Ascending aorta (tissue), 2 donors: ENCODE measurements at places on chromosomes 2 and 18.

- H3K36me3 ChIP-seq: peaks cover 52% of the 10 kb centered on the region
- H3K4me3 ChIP-seq: no peak overlapping the region
- DNase-seq: no peak
- H3K4me1 ChIP-seq: no peaks in the 10 kb centered on the region
Observed at GRCh38 chr2:151422917-151423439, 13.3 kb downstream of the RIF1 start.

DNA sequence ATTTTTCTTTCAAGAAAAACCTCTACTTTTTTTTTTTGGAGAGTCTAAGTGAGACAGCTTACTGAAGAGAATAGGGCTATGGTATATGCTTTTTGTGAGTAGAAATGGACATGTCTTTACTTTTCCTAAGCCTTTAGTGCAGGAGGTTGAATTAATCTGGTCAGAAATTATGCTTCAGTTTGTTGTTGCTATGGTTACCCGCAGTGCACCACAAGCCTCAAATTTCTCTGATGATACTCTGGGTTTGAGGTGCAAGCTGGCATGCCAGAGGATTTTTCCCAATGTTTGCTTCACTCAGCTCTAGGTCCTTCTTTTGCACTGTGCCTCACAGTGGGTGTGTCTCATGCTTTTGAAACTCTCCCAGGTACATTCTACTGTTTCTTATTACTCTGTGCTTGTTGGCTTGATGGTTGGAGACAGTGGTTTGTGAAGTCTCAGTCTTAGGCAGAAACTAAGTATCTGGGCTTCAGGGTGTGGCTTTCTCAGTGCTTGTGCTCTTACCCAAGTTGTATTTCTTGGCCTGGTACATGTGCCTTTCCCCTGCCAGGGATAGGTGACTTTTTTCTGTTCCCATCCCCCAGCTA, 278.3 kb downstream of the RBM43 start:
- H3K27ac ChIP-seq: no peak overlapping the region
- no peaks in the 10 kb centered on the region for H3K27me3 ChIP-seq
- no peak overlapping the region for H3K4me3 ChIP-seq
- no peak for DNase-seq

GRCh38 chr2:184646593-184646992, 48.3 kb downstream of the ZNF804A start:
- H3K4me1 ChIP-seq: no peaks in the 10 kb centered on the region
- no peaks in the 10 kb centered on the region for H3K36me3 ChIP-seq
- no peak overlapping the region for H3K27ac ChIP-seq
- H3K4me3 ChIP-seq: no peak overlapping the region

GRCh38 chr2:128949360-128949759, 630.7 kb upstream of the HS6ST1 start:
- H3K4me1 ChIP-seq: no peaks in the 10 kb centered on the region
- H3K27me3 ChIP-seq: no peaks in the 10 kb centered on the region
- H3K36me3 ChIP-seq: no peaks in the 10 kb centered on the region
